ENCODE measurements at places on chromosomes 1 and 21. TPM values are rescaled to one million over a fixed set of nuclear protein-coding genes. Genes with fewer than 3 reads are reported as not detected.

Gene OR2W3
- 0.44 TPM for total RNA-seq

Gene MAGOH
- total RNA-seq, result 37.7 TPM

Gene FOXD3
- total RNA-seq, result 1.9 TPM

Gene SPTA1
- 12.0 TPM for total RNA-seq

Gene SUSD4
- 12.1 TPM for total RNA-seq

Gene S100A7
- not detected for total RNA-seq

Gene DEPDC1
- 8.6 TPM for total RNA-seq

Gene C1orf53
- 4.7 TPM for total RNA-seq

Gene CD2
- total RNA-seq, result not detected

Gene SPRR2A
- total RNA-seq, result not detected

Gene RNU1-3
- under 0.01 TPM for total RNA-seq

Gene CFHR3
- total RNA-seq, result 0.22 TPM

Gene CDK11B
- 13.7 TPM for total RNA-seq

Gene RAD54L
- total RNA-seq, result 2.1 TPM

Gene LRRIQ3
- 1.4 TPM for total RNA-seq

Gene CCDC17
- total RNA-seq, result 0.93 TPM

Gene PRKACB
- 142 TPM for total RNA-seq

Gene MMP23B
- total RNA-seq, result 40.0 TPM

Data from camera-type eye (tissue), 1 donor.